CD4-positive, alpha-beta T cell treated with Interleukin-17A for 1 hour (primary cell): ENCODE measurements at places on chromosomes 7 and 10.

DNA sequence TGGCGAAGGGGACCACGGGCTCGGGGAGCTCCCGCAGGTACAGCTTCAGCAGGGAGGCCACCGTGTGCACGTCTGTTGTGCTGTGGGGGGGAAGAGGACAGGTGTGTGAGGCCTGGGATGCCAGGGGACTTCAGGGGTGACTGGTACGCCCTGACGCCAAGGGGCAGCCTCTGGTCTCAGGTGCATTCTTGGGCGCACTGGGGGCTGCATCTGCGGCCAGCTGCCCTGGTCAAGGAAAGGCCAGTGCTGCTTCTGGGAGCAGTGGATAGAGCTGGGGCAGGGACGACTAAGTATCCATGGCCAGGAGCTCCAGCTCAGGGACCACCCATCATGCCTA is 148.5 kb downstream of the MAPK8 start:
- no peak for DNase-seq

- DNase-seq, result no peak
These were observed 33.3 kb downstream of the GNA12 start for GRCh38 chr7:2810682-2811415.

DNA sequence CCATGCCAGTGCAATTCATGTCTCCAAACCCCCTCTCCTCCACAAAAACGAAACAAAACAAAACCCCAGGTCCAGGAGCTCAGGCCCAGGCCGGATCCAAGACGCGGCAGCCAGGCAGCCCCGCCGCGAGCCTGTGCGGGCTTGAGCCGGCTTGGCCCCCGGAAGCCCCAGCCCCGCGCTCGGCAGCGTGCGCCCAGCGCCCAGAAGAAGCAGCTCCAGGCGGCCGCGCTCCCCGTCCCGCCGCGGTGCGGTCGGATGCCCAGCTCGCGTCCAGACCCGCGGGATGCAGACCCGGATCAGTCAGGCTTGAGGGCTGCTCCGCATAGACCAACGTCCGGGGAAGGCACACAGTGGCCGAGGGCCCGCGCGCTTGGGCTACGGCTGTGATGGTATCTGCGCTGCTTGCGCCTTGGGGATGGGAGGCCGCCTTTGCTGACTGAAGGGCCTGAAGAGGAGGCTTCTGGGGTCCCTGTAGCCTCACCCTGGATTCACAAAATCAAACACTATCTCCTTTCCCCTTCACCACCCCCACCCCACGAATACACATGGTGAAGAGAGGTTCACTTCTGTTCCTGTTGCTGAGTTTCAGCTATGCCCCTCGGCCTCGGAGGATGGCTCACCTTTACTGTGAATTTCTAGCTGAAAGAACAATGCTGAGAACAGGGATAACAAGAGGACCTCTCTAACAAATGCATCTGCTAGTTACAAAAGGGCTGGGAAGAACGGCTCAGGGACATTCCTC is 79.9 kb upstream of the EN2 start:
- DNase-seq, result no peak

GRCh38 chr10:84329196-84329611 is 815 bp downstream of the CCSER2 start:
- no peak for DNase-seq

GRCh38 chr7:107939573-107940489 is 48.8 kb downstream of the DLD start:
- no peak for DNase-seq

DNA sequence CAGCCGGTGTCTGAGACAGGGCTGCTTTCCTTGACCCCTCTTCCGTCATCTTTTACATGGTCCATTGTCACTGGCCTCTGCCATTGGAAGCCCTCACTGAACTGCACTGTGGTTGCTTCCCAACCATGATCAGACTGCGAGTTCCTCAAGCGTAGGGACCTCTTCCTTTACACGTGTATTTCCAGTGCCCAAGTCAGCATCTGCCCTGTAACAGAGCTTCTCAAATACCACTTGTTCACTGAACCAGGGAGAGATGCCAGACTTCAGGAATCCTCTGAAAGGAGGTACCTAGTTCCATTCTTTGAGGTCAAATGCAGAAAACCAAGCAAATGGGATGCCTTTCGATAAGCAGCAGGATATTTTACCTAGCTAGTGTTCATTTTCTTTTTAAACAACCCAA is 145.1 kb downstream of the NRP1 start:
- no peak for DNase-seq

GRCh38 chr7:48611993-48612392 is 312.4 kb upstream of the CDC14C start:
- DNase-seq, result no peak

DNA sequence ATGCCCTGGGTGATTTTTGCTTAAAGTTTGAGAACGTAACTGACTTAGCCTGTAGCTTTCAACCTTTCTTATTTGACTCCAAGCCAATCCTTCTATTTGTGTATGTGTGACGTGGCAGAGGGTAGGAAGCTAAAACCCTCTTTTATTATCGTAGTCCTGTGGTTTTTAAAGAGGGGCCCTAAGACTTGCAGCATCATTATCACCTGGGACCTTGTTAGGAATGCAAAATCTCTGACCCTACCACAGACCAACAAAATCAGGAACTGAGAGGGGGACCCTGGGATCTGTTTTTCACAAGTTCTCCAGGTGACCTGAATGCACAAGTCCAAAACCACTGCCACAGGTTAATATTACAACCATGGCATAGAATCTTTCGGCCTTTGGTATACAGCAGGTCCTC is 80.1 kb downstream of the OSBPL3 start:
- no peak for DNase-seq
